ENCODE measurements at places on chromosomes 1 and 21. TPM values are rescaled to one million over a fixed set of nuclear protein-coding genes. Genes with fewer than 3 reads are reported as not detected.

The IGSF9 gene
- not detected for total RNA-seq

The OR6N2 gene
- not detected for total RNA-seq

The CYYR1 gene
- 15.5 TPM for total RNA-seq

The OLIG2 gene
- total RNA-seq = not detected

The C1orf141 gene
- total RNA-seq = not detected

The RCSD1 gene
- 0.07 TPM for total RNA-seq

The NBPF15 gene
- total RNA-seq = 40.7 TPM

The IL19 gene
- total RNA-seq = not detected

The RHD gene
- not detected for total RNA-seq

The HSPG2 gene
- 2,347 TPM for total RNA-seq

The S100A14 gene
- not detected for total RNA-seq

The LRRC52 gene
- not detected for total RNA-seq

The KLF17 gene
- total RNA-seq = not detected

The ENAH gene
- 99.1 TPM for total RNA-seq

The ANGPTL3 gene
- not detected for total RNA-seq

The TEKT2 gene
- not detected for total RNA-seq

The NIT1 gene
- 17.6 TPM for total RNA-seq

The CRB1 gene
- 0.57 TPM for total RNA-seq

The ILDR2 gene
- total RNA-seq = 0.14 TPM

The KLHDC7A gene
- total RNA-seq = not detected

The ZBTB8A gene
- total RNA-seq = 7.1 TPM

The MMEL1 gene
- 1.1 TPM for total RNA-seq

The ERG gene
- total RNA-seq = 143 TPM

The AMY2A gene
- not detected for total RNA-seq

The ESRRG gene
- not detected for total RNA-seq

The OR2T35 gene
- total RNA-seq = not detected

The LCE3E gene
- total RNA-seq = not detected

The AMPD1 gene
- not detected for total RNA-seq

The TRAPPC3 gene
- total RNA-seq = 96.1 TPM

The SV2A gene
- 0.66 TPM for total RNA-seq

The ESPN gene
- total RNA-seq = 0.65 TPM

The ADAMTS5 gene
- 0.07 TPM for total RNA-seq

The OR2T33 gene
- not detected for total RNA-seq

The UTS2 gene
- not detected for total RNA-seq

The LIPI gene
- not detected for total RNA-seq

The VASH2 gene
- 0.14 TPM for total RNA-seq

The FAM72C gene
- total RNA-seq = 1.4 TPM

The SH3D21 gene
- total RNA-seq = 2.8 TPM

The AIRE gene
- not detected for total RNA-seq

The AGT gene
- total RNA-seq = not detected

The KRTAP20-4 gene
- total RNA-seq = not detected

The ZSWIM5 gene
- 0.65 TPM for total RNA-seq

The HSPA6 gene
- 0.22 TPM for total RNA-seq

The GPR37L1 gene
- not detected for total RNA-seq

The FAM163A gene
- not detected for total RNA-seq

The FCRL5 gene
- not detected for total RNA-seq

The GNG4 gene
- total RNA-seq = not detected

The CHIA gene
- not detected for total RNA-seq

The KIF21B gene
- total RNA-seq = 2.7 TPM

The SLAMF8 gene
- total RNA-seq = not detected

The MAP3K7CL gene
- 8.1 TPM for total RNA-seq
